ENCODE measurements at places on chromosomes 13 and 19.

- DNase-seq = no peak
Observed at GRCh38 chr13:113646376-113646775, 11.6 kb downstream of the ATP4B start.

GRCh38 chr19:3135961-3136683, at the start of gene GNA15:
Gene GNA15, plus strand, starts transcription at chr19:3136033. Its CDS starts 418 bp downstream, at chr19:3136451.
- no peak for DNase-seq

GRCh38 chr19:49331616-49332055, 3.6 kb upstream of the CD37 start:
- DNase-seq = peak; percentile 54

DNA sequence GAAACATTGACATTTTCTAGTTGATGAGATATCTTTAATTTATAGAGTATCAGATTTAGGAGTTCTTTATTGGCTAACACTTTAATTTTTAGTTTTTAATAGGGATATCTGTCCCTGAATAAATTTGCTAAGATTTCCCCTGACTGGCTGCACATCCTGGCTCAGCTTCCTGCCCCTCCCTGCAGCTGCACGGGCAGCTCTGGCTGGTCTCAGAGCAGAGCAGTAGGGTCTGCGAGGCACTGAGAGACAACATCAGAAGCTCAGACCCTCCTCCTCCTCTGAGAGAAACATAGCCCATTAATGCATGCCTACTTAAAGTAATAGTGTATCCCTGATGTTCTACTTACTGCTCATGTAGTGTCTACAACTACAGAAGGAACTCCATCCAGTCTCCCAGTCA, 139.2 kb downstream of the TNFSF13B start:
- DNase-seq = no peak

DNA sequence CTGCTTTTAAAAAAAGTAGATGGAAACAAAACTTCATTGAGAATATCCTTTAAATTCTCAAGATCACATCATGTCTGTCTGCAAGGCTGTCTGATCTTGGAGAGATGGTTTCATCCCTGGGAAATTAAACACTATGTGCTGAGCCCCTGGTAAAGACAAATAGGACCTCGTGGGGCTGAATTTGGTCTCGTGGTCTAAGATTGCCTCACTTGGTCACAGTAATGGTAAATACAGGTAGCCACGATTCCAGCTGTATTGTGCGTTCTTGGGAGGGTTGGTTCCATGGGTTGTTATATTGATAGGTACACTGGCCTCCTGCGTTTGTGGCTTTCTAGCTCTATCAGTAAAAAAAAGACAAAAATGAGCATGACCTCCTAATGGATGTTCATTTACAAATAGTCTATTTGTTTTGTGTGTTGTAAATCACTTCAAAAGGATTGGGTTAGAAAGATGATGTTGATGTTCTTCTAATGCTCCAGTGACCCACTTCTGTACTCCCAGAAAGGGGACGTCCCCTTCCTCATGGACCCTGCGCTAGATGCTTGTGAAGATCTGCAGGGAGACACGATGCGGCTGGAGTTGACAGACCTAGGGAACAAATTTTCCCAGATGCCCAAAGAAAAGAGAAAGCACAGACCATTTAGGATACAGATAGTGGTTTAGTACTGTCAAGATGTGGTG, 1.8 kb downstream of the CEBPG start:
- no peak for DNase-seq

- no peak for DNase-seq
Observed at GRCh38 chr19:10593820-10594637, 6.9 kb upstream of the AP1M2 start.

Data from brain microvascular endothelial cell (primary cell).